ENCODE measurements at places on chromosomes 7 and 10. TPM values are rescaled to one million over a fixed set of nuclear protein-coding genes. Genes with fewer than 3 reads are reported as not detected.
A peak's percentile ranks its signal among the peaks of the same experiment; 100 is the strongest.

DNA sequence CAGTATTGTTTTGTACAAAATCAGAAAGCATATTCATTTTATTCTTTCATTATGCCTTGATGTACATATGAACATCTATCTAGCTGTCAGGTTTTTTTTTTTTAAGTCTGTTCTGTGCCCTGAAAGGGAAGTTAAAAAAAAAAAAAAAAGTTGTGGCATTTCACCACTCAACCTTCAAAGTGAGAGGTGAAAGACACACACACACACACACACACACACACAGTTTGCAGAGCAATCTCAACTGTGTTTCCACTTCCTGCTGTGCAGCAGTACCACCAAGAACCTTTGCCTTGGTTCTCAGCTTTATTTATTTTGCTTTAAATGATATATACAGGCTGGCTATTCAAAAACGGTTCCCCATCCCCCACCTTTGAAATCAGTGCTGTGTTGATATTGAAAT, 955.6 kb downstream of the GATA3 start:
- no peak for DNase-seq

DNA sequence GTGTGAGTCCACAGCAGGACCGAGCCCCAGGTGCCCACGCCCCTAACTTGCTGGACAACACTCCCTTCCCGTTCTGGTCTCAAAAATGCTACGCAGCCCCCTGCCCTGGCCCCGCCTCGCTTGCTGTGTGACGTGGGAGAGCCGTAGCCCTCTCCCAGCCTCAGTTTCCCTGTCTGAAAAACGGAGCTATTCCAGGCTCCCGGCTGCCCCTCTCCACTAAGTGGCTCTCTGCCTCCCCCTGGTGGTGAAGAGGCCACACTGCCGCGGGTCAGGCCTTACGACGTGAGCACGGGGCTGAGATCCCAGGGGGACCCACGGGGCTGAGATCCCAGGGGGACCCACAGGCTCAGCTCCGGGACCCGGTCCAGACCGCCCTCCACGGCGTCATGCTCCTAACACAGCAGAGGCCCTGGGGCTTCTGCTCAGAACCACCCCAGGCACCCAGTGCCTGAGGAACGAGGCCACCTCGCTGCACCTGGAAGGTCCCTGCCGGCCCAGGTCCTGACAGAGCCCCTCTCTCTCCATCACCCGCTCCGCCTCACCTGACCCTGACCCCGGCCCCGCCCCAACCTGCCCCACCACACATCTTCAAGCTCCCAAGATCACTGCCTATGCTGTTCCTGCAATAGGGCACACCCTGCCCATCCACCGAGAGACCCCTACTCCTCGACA, 26.7 kb downstream of the MICALL2 start:
- DNase-seq: peak; percentile 73

- no peak for DNase-seq
Measured at GRCh38 chr10:58950618-58951017, 225.8 kb upstream of the PHYHIPL start.

- no peak for DNase-seq
Measured at GRCh38 chr10:420154-421121, 269.0 kb downstream of the DIP2C start.

DNA sequence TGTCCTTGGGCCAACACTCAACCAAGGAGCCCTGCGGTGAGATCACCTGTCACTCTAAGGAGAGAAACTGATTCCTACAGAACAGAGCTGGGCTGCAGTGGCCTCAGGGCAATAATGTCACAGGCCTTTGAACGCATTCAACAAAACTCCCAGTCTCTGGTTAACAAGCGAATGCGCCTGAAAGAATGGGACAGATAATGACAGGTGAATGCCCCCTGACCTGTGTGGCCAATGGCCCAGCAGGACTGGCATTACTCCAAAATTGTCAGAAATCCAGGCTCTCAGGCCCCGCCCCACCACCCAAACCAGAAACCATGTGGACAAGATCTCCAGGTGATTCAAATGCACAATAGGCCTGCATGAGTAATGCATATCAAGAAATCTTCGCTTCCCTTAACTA, 277.7 kb upstream of the KLF6 start:
- DNase-seq: no peak

The RBM28 gene
- total RNA-seq: 48.8 TPM

Measured in ureter (tissue), 1 donor.